ENCODE measurements at places on chromosomes 7 and 10. TPM values are rescaled to one million over a fixed set of nuclear protein-coding genes. Genes with fewer than 3 reads are reported as not detected.

GRCh38 chr7:139538881-139539635 lies 15.6 kb downstream of the CLEC2L start:
- no peaks in the 10 kb centered on the region for H3K36me3 ChIP-seq
- H3K4me1 ChIP-seq = peaks cover 5% of the 10 kb centered on the region
- H3K4me3 ChIP-seq = no peak overlapping the region
- DNase-seq = no peak
- H3K27ac ChIP-seq = no peak overlapping the region

DNA sequence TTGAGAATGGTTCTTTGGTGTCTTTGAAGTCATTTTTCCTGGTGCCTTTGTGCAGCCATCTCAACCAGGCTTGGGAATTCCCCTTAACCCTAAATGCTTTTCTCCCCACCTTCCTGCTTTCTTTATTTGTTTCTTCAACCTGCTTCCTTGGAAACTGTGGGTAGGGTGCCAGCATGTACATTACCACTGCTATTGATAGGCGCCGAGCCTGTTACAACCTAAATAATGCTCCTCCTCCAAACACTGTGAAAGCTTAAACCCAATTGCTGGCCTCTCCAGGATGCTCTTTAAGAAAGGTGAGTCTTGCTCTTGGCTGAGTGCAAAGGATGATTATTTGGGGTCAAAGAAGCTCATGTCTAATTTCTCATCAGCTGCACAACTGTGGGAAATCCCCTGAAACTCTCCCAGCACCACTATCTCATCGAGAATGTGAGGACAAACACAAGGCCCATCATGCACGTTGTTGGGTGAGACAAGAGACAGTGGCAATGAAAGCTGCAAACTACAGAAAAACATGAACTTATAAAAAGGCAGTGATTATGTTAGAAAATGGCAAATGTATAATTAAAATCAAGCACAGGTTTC lies 285.5 kb upstream of the IGFBP3 start:
- no peaks in the 10 kb centered on the region for H3K27me3 ChIP-seq
- no peaks in the 10 kb centered on the region for H3K36me3 ChIP-seq
- no peak overlapping the region for H3K27ac ChIP-seq
- no peak overlapping the region for H3K4me3 ChIP-seq
- H3K4me1 ChIP-seq = no peaks in the 10 kb centered on the region
- DNase-seq = no peak

GRCh38 chr10:92181575-92181974 lies 109.3 kb downstream of the CPEB3 start:
- H3K4me1 ChIP-seq = no peaks in the 10 kb centered on the region
- H3K4me3 ChIP-seq = no peak overlapping the region
- no peaks in the 10 kb centered on the region for H3K36me3 ChIP-seq
- no peak overlapping the region for H3K27ac ChIP-seq
- DNase-seq = no peak

DNA sequence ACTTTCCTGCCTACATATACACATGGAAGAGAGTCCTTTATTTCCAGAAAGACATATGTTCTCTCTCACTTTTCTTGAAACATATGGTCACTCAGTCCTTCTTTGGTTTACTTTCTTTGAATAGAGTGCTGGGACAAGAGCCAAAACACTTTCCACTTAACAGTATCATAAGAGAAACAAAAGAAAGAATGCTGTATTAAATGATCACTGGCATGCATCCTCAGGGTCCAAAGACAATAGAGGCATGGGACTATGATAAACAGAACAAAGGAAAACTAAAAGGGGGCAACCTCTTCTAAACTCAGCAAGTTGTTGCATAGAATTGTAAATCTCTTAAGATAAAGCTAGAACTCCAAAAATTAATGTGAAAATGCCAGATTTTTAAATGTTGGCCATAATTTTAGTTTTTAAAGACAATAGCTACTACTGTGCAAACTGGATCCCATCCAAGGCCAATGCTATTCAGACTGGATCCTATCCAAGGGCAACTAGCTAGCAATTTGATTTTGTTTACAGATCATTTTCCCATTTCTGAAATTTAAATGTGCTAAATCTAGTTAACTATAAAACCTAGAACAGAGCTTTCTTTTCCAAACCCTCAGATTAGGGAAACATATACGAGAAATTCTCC lies 687.5 kb downstream of the SORCS3 start:
- H3K36me3 ChIP-seq = no peaks in the 10 kb centered on the region
- no peak for DNase-seq
- no peaks in the 10 kb centered on the region for H3K4me1 ChIP-seq
- H3K27ac ChIP-seq = no peak overlapping the region
- H3K4me3 ChIP-seq = no peak overlapping the region

DNA sequence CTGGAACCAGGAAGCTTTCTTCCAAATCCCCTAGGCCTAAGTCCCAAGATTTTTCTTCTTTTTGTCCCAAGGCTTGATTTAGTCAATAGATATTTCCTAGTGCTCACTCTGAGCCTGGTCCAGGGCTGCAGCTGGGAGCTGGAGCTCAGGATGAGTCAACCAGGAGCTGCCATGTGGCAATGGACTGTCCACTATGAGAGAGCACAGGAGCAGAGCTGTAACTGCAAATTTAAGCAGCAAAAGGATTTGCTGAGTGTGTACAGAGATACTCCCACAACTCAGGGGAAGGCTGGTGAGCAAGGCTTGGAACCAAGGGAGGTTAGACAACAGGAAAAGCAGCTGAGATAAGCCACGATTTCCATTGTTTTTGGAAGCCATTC lies 92.1 kb upstream of the CXCL12 start:
- H3K36me3 ChIP-seq = no peaks in the 10 kb centered on the region
- DNase-seq = no peak
- no peak overlapping the region for H3K27ac ChIP-seq
- no peak overlapping the region for H3K4me3 ChIP-seq

- no peaks in the 10 kb centered on the region for H3K36me3 ChIP-seq
- no peak for DNase-seq
- H3K4me1 ChIP-seq = peaks cover 77% of the 10 kb centered on the region
- no peak overlapping the region for H3K27ac ChIP-seq
- no peak overlapping the region for H3K4me3 ChIP-seq
Measured at GRCh38 chr10:17210361-17210760, 8.9 kb upstream of the TRDMT1 start.

- no peaks in the 10 kb centered on the region for H3K36me3 ChIP-seq
- no peak overlapping the region for H3K4me3 ChIP-seq
- DNase-seq = no peak
- H3K4me1 ChIP-seq = no peaks in the 10 kb centered on the region
Measured at GRCh38 chr7:51647931-51648351, 331.3 kb upstream of the COBL start.

DNA sequence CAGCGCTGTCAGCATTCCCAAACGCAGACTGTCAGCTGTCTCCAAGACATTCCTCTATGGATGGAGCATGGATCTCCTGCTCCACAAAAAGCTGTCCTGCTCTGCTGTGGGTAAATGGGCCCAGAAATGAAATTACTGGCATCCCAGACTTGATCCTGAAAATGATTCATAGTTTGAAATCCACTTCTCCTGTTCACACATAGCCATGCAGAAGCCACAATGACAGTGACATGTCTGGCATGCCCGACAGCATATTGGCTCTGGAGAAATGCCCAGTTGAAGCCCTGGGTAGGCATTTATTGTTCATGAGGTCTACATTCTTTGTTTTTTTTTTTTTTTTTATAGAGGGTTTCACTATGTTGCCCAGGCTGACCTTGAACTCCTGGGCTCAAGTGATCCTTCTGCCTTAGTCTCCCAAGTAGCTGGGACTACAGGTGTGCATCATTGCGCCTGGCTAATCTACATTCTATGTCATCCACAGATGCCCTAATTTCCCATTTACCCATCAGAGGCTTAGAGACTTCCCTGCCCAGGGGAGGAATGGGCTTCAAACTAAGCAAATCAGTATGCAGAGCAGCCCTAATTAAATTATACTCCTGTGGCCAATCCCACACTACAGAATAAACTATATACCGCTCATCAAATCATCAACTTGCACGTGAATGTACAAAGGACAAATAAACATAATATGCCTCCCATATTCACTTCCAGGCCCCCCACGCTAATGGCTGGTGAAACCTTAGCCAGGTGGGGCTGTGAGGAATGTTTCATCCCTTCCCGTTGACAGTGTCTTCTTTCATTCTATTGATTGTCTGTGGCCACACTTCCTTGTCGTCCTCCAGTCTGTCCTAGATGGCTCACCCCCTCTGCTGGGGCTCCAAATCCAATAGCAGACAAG lies 61.8 kb upstream of the EEPD1 start:
- H3K36me3 ChIP-seq = no peaks in the 10 kb centered on the region
- no peak for DNase-seq
- H3K27ac ChIP-seq = no peak overlapping the region
- H3K4me1 ChIP-seq = no peaks in the 10 kb centered on the region

The POLR2J2 gene
- total RNA-seq = 2.3 TPM

Measured in tibial nerve (tissue), 4 donors.